ENCODE measurements at places on chromosomes 2 and 18. TPM values are rescaled to one million over a fixed set of nuclear protein-coding genes. Genes with fewer than 3 reads are reported as not detected.

The ELMOD3 gene
- total RNA-seq = 7.1 TPM

The CASP8 gene
- 39.4 TPM for total RNA-seq

The C2orf72 gene
- total RNA-seq = 6.5 TPM

The CNTNAP5 gene
- not detected for total RNA-seq

The LRPPRC gene
- 129 TPM for total RNA-seq

The G6PC2 gene
- total RNA-seq = not detected

The IL36B gene
- total RNA-seq = not detected

The SPP2 gene
- not detected for total RNA-seq

The SLC19A3 gene
- 3.4 TPM for total RNA-seq

The RGPD4 gene
- total RNA-seq = not detected

The FNDC4 gene
- total RNA-seq = 4.3 TPM

The ITSN2 gene
- 26.8 TPM for total RNA-seq

The TPO gene
- total RNA-seq = not detected
